Frontal cortex (tissue), 4 donors: ENCODE measurements at places on chromosomes 1 and 21.

GRCh38 chr1:75711846-75712245 lies 12.7 kb upstream of the ACADM start:
- DNase-seq: no peak

DNA sequence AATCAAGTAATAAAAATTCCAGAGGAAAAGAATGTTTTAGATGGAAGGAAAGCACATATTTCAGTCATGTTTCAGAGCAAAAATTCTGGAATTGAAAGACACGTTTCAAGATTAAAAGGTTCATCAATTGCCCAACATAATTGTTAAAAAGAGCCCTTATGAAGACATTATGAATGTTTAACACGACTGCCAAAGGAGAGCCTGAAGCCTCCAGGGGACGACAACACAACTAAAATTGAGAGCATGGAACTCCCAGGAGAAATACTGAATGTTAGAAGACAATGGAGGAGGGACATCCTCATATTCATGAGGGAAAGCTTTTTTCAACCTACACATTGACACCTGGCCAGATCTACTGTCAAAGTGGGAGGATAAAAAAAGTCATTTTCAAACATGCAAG lies 16.0 kb downstream of the OR2T11 start:
- no peak for DNase-seq

DNA sequence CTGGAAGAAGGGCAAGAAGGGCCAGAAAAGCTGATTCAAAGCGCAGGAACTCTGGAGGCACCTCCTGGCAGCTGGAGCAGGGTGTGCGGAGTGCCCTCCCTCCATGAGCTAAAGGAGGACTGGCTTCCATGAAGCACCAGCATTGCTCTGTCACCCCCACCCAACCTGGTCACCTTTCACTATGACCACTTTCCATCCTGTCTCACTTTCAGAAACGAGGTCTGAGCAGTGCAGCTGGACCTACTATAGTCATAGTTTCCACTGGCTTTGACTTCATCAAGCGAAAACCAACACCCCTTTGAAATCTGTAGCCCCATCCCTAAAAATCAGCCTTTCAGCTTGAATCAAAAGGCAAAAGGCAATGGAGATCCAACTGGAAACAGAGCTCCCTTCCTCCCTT lies 84.8 kb upstream of the CACNA1E start:
- no peak for DNase-seq

DNA sequence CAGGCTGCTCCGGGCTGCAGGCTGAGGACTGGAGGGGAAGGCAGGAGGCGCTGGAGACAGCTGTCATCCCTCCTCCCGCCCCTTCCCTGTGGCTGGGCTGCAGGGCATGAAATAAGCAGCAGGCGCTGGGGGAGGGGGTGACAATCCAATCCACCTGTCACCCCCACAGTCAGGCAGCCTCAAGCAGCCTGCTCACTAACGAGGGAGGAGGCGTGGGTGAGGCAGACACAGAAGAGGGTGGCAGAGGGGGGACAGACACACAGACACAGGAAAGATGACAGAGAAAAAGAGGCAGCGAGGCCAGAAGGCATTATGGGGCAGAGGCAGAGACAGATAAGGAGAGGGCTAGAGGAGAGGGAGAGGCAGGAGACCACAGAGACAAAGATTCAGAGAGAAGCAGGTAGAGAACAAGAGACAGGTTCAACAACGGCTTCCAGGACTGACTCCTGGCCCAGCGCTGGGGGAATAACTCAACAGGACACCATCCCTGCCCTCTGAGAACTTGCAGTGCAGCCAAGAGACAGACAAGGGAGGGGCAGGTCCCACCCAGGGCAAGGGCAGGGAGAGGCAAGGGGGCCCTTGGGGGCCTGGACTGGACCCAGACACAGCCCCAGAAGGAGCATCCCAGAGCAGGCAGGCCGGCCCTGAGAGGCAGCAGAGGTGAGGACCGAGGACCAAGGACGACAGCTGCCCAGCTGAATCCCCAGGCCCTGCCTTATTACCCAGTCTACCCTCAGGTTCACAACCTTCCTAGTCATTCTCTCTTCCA lies 11.2 kb downstream of the MEF2D start:
- no peak for DNase-seq

GRCh38 chr1:52400131-52400530 lies 4.1 kb downstream of the ORC1 start:
- no peak for DNase-seq
